SJCRH30 (cell line): ENCODE measurements at places on chromosomes 11 and 22. TPM values are rescaled to one million over a fixed set of nuclear protein-coding genes. Genes with fewer than 3 reads are reported as not detected.
A peak's percentile ranks its signal among the peaks of the same experiment; 100 is the strongest.

VSTM5 gene
- not detected in 2 replicates for total RNA-seq

MAJIN gene
- total RNA-seq: not detected in 2 replicates

GRCh38 chr11:116637766-116638165 is 135.0 kb downstream of the BUD13 start:
- no peak overlapping the region for H3K27ac ChIP-seq
- no peak overlapping the region for H3K4me3 ChIP-seq
- H3K36me3 ChIP-seq: no peaks in the 10 kb centered on the region
- H3K27me3 ChIP-seq: no peaks in the 10 kb centered on the region
- DNase-seq: no peak

- no peaks in the 10 kb centered on the region for H3K27me3 ChIP-seq
- H3K27ac ChIP-seq: no peak overlapping the region
- H3K4me3 ChIP-seq: no peak overlapping the region
- no peaks in the 10 kb centered on the region for H3K4me1 ChIP-seq
- DNase-seq: no peak
- H3K36me3 ChIP-seq: no peaks in the 10 kb centered on the region
Observed at GRCh38 chr11:71241721-71242259, 10.6 kb downstream of the SHANK2 start.

GRCh38 chr11:43905813-43906241 is 25.2 kb downstream of the ALKBH3 start:
- no peak overlapping the region for H3K27ac ChIP-seq
- H3K4me3 ChIP-seq: no peak overlapping the region
- no peaks in the 10 kb centered on the region for H3K4me1 ChIP-seq
- no peaks in the 10 kb centered on the region for H3K27me3 ChIP-seq
- DNase-seq: no peak

NXPE2 gene
- not detected in 2 replicates for total RNA-seq

BTG4 gene
- total RNA-seq: not detected in 2 replicates

OR52I2 gene
- total RNA-seq: not detected in 2 replicates

DNA sequence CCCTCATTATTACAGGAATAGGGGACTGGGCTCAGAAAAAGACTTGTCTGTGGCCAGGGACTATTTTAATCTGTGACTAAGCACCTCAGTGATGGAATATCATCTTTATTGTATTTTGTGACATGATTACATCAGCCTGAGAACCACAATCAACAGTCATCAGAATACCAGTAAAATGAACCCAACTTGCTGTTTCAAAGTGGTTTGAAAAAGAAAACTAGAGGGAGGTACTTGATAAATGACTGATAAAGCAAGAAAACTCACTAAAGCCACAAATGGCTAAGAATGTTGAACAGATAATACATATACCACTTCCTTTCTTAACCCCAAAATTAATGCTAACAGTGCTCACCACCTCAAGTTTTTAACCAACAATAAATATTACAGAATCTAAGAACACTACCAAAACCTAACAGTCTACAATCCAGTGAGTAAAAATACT is 155.7 kb downstream of the ATG16L2 start:
- H3K4me3 ChIP-seq: no peak overlapping the region
- H3K27me3 ChIP-seq: no peaks in the 10 kb centered on the region
- no peak overlapping the region for H3K27ac ChIP-seq
- DNase-seq: no peak

PHLDB1 gene
- total RNA-seq: 19.1 and 21.6 TPM in 2 replicates

GRCh38 chr11:112829971-112830654 is 131.1 kb upstream of the NCAM1 start:
- no peaks in the 10 kb centered on the region; the same call in none of the 2 replicates for H3K4me1 ChIP-seq
- H3K36me3 ChIP-seq: no peaks in the 10 kb centered on the region
- no peak overlapping the region for H3K27ac ChIP-seq
- H3K27me3 ChIP-seq: no peaks in the 10 kb centered on the region
- DNase-seq: no peak

DNA sequence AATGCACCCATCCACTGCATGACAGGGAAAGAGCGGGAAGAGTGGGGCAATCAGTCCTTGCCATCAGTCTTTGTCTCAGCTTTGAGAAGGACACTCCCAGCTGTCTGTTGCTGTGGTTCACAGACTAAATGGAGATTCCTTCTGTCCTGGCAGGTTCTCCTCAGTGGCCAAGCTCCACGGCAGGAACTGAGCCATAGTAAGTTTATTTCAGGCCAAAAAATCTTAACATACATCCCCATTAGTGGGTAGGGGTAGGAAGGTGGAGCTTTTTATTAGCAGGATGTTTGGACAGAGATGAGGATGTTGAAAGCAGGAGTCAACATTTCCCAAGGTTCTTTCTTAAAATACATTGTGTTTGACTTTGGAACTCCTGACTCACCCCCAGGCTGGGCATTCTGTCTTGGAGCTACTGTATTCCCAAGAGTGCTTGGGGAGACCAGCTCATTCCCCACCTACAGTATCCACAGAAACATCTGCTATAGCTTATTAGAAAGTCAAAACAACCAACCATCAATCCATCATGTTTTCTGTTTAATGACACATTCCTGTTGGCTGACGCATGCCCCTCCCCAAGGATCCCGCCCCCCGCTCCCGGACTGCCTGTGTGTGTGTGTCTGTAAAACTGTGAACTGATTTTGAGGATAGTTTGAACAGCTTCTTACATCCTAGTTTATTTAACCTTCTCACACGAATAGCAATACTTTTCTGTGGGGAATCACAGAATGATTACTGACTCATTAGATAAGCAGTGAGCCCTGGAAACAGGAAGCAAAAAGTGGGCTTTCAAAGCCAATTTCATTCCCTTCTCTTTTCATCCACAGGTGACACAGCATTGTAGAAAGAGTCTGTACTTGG is 109.5 kb downstream of the CCDC81 start:
- DNase-seq: peak; percentile 30
- no peaks in the 10 kb centered on the region for H3K27me3 ChIP-seq
- no peaks in the 10 kb centered on the region for H3K36me3 ChIP-seq
- no peak overlapping the region; the same call in 1 of the 2 replicates for H3K27ac ChIP-seq

GRAMD1B gene
- 18.0 and 22.9 TPM in 2 replicates for total RNA-seq

DNA sequence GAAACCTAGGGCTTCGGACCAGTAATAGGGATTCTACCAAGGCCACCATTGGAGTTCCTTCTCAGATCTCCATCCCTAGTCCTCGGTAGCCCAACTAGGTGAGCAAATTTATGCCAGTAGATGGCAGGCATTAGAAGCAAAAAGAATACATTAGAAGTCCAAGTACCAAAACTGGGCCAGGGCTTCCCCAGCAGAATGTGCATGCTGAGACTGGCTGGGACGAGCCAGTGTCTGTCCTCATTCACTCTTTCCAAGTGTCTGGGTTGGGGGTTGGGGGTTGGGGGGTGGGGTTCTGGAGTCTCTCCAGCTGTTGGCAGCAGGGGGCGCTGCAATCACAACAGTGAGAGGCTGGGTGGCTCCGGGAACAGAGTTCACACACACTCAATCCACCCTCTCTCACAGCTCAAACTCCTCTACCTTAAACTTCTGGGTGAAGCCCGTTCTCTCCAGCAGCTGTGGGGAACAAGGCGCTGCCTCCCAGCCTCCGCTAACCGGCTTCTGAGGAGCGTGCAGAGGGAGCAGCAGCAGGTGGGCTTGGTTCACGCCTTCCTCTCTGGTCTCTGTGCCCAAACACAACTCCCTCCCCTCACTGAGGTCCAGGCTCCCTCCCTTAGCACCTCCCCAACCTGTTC is 57.5 kb downstream of the BTG4 start:
- peak; percentile 41 for DNase-seq
- H3K4me3 ChIP-seq: no peak overlapping the region
- no peak overlapping the region for H3K27ac ChIP-seq

GRCh38 chr11:122108192-122108799 is 7.7 kb downstream of the BLID start:
- no peaks in the 10 kb centered on the region for H3K36me3 ChIP-seq
- H3K27ac ChIP-seq: no peak overlapping the region
- H3K4me3 ChIP-seq: no peak overlapping the region
- no peaks in the 10 kb centered on the region for H3K4me1 ChIP-seq
- DNase-seq: peak; percentile 76
- H3K27me3 ChIP-seq: no peaks in the 10 kb centered on the region

DNA sequence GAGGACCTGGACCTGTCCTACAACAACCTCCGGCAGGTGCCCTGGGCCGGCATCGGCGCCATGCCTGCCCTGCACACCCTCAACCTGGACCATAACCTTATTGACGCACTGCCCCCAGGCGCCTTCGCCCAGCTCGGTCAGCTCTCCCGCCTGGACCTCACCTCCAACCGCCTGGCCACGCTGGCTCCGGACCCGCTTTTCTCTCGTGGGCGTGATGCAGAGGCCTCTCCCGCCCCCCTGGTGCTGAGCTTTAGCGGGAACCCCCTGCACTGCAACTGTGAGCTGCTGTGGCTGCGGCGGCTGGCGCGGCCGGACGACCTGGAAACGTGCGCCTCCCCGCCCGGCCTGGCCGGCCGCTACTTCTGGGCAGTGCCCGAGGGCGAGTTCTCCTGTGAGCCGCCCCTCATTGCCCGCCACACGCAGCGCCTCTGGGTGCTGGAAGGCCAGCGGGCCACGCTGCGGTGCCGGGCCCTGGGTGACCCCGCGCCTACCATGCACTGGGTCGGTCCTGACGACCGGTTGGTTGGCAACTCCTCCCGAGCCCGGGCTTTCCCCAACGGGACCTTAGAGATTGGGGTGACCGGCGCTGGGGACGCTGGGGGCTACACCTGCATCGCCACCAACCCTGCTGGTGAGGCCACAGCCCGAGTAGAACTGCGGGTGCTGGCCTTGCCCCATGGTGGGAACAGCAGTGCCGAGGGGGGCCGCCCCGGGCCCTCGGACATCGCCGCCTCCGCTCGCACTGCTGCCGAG is 1.5 kb downstream of the LRFN4 start:
- peaks cover 2% of the 10 kb centered on the region; the same call in 1 of the 2 replicates for H3K36me3 ChIP-seq
- no peak for DNase-seq
- no peak overlapping the region for H3K4me3 ChIP-seq
- H3K27ac ChIP-seq: no peak overlapping the region
- H3K27me3 ChIP-seq: no peaks in the 10 kb centered on the region

- H3K27me3 ChIP-seq: no peaks in the 10 kb centered on the region
- H3K36me3 ChIP-seq: peaks cover 43% of the 10 kb centered on the region
- H3K27ac ChIP-seq: no peak overlapping the region
- no peak overlapping the region for H3K4me3 ChIP-seq
Observed at GRCh38 chr11:78100676-78101472, 21.2 kb upstream of the NDUFC2 start.

TBX1 gene
- 11.8 and 11.9 TPM in 2 replicates for total RNA-seq

DNA sequence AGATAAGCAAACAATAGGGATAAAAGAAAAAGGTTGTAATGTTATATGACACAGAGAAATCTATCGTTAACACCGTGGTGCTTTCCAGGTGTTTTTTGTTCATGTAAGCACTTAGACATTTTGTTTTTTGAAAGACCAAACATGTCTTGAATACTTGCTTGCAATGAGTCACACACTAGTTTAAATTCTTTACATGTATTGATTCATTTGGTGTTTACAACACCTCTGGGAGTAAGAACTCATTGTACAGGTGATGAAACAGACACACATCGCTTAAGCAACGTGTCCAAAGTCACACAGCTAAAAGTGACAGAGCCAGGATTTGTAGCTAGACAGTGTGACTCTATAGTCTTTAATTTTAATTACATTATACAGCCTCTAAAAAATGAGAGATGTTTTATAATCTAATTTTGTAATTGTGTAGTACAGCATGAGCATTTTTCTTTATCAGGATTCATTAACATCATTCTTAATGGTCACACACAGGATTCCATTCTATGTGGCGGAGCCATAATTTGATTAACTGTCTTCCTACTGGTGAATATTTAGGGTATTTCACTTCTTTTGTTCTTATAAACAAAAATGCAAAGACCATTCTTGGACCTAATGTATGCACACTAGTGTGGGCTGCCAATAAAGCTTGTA is 148.8 kb downstream of the DBX1 start:
- H3K27ac ChIP-seq: no peak overlapping the region
- no peaks in the 10 kb centered on the region; the same call in 1 of the 2 replicates for H3K36me3 ChIP-seq
- DNase-seq: no peak
- H3K4me1 ChIP-seq: peaks cover 49% of the 10 kb centered on the region
- H3K4me3 ChIP-seq: no peak overlapping the region
- H3K27me3 ChIP-seq: no peaks in the 10 kb centered on the region

MRGPRX3 gene
- total RNA-seq: not detected in 2 replicates

DNA sequence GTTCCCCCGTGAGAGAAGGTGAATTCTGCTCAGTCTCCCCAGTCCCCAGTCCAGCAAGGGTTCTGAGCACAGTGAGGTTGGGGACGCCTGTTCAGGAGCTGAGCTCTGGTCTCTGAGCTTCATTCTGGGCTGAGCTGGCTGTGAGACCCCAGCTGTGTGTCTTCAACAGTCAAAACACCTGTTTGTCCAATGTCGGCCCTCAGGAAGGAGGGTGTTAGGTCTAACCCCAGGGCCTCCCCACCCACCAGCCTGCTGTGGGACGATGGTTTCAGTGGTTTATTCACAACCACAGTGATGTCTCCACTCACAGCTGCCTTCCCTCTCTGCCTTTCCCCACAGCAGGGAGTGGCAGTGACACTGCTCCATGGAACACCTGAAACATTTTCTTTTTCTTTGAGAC is 1282.9 kb downstream of the TBC1D22A start:
- H3K36me3 ChIP-seq: no peaks in the 10 kb centered on the region
- no peak overlapping the region for H3K27ac ChIP-seq
- H3K4me3 ChIP-seq: no peak overlapping the region
- H3K27me3 ChIP-seq: no peaks in the 10 kb centered on the region; the same call in 1 of the 2 replicates
- H3K4me1 ChIP-seq: no peaks in the 10 kb centered on the region

DNA sequence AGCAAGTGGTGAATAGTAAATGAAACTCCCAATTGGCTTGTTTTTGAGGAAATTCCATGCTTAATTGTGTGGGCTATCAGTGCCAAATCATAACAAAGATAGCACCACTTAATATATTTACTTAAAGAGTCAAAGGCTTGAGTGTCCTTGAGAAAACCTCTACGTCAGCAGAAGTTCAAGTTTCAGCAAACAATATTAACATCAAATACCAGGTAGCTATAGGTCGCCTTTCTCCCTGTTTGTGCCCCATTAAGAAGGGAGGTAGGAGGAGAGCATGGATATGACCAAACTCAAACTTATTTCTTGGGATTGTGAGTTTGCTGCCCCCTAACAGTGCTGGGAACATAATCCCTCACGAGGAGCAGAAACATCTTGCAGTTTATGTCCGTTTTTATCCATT is 105.6 kb upstream of the SYN3 start:
- no peaks in the 10 kb centered on the region for H3K4me1 ChIP-seq
- H3K27ac ChIP-seq: no peak overlapping the region
- no peaks in the 10 kb centered on the region for H3K36me3 ChIP-seq
- no peaks in the 10 kb centered on the region for H3K27me3 ChIP-seq
- no peak overlapping the region for H3K4me3 ChIP-seq
